ENCODE measurements at places on chromosomes 3 and 15. TPM values are rescaled to one million over a fixed set of nuclear protein-coding genes. Genes with fewer than 3 reads are reported as not detected.

The LINGO1 gene
- 0.42 TPM for total RNA-seq

The PLA2G4E gene
- total RNA-seq, result not detected

The ERC2 gene
- 0.98 TPM for total RNA-seq

The SECISBP2L gene
- total RNA-seq, result 178 TPM

The BTLA gene
- not detected for total RNA-seq

The PROS1 gene
- total RNA-seq, result 329 TPM

The CLASP2 gene
- 100 TPM for total RNA-seq

The GPR15 gene
- total RNA-seq, result not detected

- no peaks in the 10 kb centered on the region for H3K4me1 ChIP-seq
- no peaks in the 10 kb centered on the region for H3K36me3 ChIP-seq
- H3K27me3 ChIP-seq, result no peaks in the 10 kb centered on the region
- no peak for DNase-seq
- H3K27ac ChIP-seq, result no peak overlapping the region
- no peak overlapping the region for H3K4me3 ChIP-seq
These were observed 300.5 kb downstream of the RAP2B start for GRCh38 chr3:153462545-153462944.

GRCh38 chr3:143429628-143430514 lies 310.3 kb downstream of the CHST2 start:
- no peaks in the 10 kb centered on the region for H3K4me1 ChIP-seq
- no peaks in the 10 kb centered on the region for H3K27me3 ChIP-seq
- H3K27ac ChIP-seq, result no peak overlapping the region
- DNase-seq, result no peak
- no peaks in the 10 kb centered on the region for H3K36me3 ChIP-seq

DNA sequence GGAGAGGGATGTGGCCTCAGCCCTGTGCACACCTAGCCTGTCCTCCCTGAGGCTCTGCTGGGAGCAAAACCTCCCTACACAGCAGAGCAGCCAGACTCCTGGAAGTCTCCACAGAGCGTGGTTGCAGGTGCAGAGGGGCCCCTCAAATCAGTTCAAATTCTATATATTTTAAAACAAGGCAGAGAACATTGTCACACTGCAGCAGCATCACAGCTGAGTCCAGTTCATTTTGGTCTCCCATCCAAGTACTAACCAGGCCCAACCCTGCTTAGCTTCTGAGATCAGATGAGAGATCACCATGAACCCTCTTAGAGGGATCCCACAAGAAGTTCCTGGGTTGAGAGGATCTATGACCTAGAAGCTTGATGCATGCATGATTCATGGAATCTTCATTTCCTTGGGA lies 331.0 kb upstream of the RGMA start:
- no peaks in the 10 kb centered on the region for H3K36me3 ChIP-seq
- H3K4me3 ChIP-seq, result no peak overlapping the region
- no peak overlapping the region for H3K27ac ChIP-seq
- H3K27me3 ChIP-seq, result no peaks in the 10 kb centered on the region

- no peaks in the 10 kb centered on the region for H3K4me1 ChIP-seq
- H3K4me3 ChIP-seq, result no peak overlapping the region
- H3K27me3 ChIP-seq, result no peaks in the 10 kb centered on the region
- no peak for DNase-seq
These were observed 171.2 kb upstream of the PFN2 start for GRCh38 chr3:150141790-150142326.

- peaks cover 62% of the 10 kb centered on the region for H3K36me3 ChIP-seq
- H3K27me3 ChIP-seq, result no peaks in the 10 kb centered on the region
- H3K4me1 ChIP-seq, result no peaks in the 10 kb centered on the region
- H3K4me3 ChIP-seq, result no peak overlapping the region
- no peak overlapping the region for H3K27ac ChIP-seq
These were observed 57.4 kb downstream of the MRPS25 start for GRCh38 chr3:15007681-15008141.

DNA sequence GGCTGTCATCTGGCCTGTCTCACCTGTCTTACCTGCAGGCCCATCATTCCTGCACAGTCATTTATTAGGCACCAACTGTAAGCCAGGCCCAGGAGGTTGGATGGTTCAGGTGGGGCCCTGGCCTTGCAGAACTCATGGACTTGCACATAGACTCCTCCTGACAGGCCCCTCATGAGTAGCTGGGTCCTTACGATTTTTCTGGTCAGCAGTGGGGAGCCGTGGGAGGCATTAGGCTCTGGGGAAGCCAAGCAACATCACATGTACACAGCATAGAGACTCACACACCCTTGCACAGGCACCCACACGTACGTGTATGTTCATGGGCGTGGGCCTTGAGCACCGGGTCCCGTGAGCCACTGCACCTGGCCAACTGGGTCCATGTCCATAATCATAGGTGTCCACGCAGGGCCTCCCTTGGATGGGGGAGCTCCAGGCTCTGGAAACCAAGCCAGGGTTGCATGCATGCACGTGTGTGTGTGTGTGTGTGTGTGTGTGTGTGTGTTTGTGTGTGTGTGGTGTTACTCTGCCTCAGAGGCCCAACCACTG lies 20.3 kb downstream of the CISH start:
- peaks cover 23% of the 10 kb centered on the region for H3K4me1 ChIP-seq
- peak overlapping the region; percentile 59 for H3K27ac ChIP-seq
- H3K36me3 ChIP-seq, result no peaks in the 10 kb centered on the region
- H3K4me3 ChIP-seq, result no peak overlapping the region
- DNase-seq, result no peak
- no peaks in the 10 kb centered on the region for H3K27me3 ChIP-seq

- no peak overlapping the region for H3K4me3 ChIP-seq
- no peaks in the 10 kb centered on the region for H3K27me3 ChIP-seq
- H3K27ac ChIP-seq, result no peak overlapping the region
- no peaks in the 10 kb centered on the region for H3K36me3 ChIP-seq
- no peak for DNase-seq
These were observed 359.7 kb upstream of the ATP10A start for GRCh38 chr15:26222781-26223180.

DNA sequence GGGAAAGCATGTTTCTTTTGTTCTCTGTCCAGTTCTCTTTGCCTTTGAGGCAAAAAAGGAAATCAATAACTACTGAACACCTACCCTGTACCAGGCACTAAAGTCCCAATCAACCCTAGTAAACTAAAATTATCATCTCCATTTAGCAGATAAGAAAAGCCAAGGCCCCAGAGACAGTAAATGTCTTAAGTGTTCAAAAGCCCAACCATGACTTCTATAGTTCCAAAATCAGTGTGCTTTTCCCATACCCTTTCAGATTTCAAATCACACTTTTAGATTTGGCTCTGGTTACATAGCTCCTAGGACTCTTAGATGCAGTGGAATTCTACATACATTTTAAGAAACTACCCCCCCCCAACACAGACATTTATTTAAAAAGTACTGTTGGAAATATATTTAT lies 63.5 kb downstream of the UACA start:
- peak overlapping the region; percentile 74 for H3K27ac ChIP-seq
- H3K27me3 ChIP-seq, result no peaks in the 10 kb centered on the region
- no peaks in the 10 kb centered on the region for H3K36me3 ChIP-seq
- H3K4me1 ChIP-seq, result peaks cover 59% of the 10 kb centered on the region

GRCh38 chr3:78277220-78277619 lies 1237.3 kb downstream of the ROBO2 start:
- DNase-seq, result no peak
- no peaks in the 10 kb centered on the region for H3K27me3 ChIP-seq
- H3K4me1 ChIP-seq, result no peaks in the 10 kb centered on the region
- no peak overlapping the region for H3K27ac ChIP-seq

DNA sequence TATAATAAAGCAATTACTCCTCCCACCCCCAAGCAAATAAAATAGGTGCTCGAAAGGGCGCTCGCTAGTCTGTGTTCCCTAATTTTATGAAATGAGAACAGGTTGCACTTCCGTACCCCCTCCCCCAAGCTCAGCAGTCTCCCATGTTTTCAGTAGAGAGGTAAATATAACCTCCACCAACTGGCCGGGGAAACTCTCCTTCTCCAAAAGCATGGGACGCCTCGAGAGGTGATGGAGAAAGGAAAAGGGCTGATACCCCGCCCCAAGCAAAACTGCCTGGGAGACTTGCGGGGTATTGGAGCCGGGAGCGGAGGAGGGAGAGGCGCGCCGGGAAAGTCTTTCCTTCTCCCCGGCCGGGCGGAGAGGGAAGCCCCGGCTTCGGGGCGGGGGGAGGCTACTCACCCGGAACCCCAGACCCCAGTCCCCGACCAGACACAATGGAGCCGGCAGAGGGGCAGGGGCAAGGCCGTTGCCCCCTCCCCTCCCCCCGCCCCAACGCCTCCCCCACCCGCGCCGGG lies 605 bp downstream of the DCUN1D1 start:
- no peaks in the 10 kb centered on the region for H3K27me3 ChIP-seq
- H3K4me1 ChIP-seq, result peaks cover 14% of the 10 kb centered on the region
- DNase-seq, result no peak

GRCh38 chr3:168249550-168250414 lies 154.1 kb upstream of the GOLIM4 start:
- no peaks in the 10 kb centered on the region for H3K36me3 ChIP-seq
- peak overlapping the region; percentile 71 for H3K4me3 ChIP-seq
- no peak overlapping the region for H3K27ac ChIP-seq
- H3K4me1 ChIP-seq, result peaks cover 14% of the 10 kb centered on the region

DNA sequence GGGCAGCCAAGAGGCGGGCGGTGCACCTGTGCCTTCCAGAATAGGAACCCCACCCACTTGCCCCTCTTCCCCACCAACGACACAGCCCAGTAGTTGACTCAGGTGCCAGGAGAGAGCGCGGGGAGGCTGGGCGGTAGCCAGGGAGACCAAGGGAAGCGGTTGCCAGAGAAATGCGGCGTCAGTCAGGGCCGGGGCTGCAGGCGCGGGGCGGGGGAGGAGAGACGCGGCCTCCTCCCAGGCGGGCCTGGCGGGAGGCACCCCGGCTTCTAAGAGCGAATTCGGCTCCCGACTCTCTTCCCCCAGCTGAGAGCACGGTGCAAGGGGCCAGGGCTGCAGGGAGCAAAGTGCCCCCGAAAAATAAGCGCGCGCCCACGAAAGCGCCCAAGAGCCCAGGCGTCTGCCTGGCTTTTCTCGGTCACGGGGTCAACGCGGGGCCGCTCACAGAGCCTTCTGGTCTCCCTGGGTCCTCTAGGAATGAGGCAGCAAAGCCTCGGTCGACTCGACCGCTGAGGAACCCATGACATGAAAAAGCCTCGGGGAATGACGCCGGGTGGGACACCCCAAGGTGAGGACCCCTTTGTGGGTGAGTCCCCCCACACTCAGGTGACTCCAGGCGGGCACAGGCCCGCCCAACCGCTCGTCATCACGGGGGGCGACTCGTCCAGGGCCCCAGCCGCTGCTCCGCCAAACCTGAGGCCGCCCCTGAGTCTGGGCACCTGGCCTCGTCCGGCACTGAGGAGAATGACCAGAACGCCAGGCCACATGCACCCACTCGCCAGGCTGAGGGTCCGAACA lies 716 bp downstream of the CPEB1 start:
- no peak for DNase-seq
- peaks cover 41% of the 10 kb centered on the region for H3K4me1 ChIP-seq
- H3K4me3 ChIP-seq, result peak overlapping the region; percentile 66
- H3K27me3 ChIP-seq, result no peaks in the 10 kb centered on the region

DNA sequence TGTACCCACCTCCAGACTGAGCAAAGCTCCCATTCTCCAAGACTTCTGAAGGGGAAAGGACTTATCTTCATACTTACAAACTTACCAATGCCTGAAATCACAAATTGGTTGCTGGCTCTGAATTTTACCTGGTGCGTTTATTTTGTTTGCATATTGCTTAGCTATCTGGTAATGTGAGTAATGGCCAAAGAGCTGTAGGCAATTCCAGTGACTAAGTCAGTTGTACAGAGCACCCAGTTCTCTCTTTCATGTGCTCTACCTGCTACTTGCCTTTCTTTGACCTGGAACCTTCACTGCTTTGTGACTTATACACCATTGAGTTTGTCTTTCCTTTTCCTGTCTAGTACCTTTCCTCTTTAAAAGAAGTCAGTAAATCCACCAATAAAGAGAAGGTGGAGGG lies 755.9 kb upstream of the LMCD1 start:
- H3K4me3 ChIP-seq, result no peak overlapping the region
- no peak overlapping the region for H3K27ac ChIP-seq
- H3K36me3 ChIP-seq, result no peaks in the 10 kb centered on the region
- no peaks in the 10 kb centered on the region for H3K4me1 ChIP-seq
- DNase-seq, result no peak

DNA sequence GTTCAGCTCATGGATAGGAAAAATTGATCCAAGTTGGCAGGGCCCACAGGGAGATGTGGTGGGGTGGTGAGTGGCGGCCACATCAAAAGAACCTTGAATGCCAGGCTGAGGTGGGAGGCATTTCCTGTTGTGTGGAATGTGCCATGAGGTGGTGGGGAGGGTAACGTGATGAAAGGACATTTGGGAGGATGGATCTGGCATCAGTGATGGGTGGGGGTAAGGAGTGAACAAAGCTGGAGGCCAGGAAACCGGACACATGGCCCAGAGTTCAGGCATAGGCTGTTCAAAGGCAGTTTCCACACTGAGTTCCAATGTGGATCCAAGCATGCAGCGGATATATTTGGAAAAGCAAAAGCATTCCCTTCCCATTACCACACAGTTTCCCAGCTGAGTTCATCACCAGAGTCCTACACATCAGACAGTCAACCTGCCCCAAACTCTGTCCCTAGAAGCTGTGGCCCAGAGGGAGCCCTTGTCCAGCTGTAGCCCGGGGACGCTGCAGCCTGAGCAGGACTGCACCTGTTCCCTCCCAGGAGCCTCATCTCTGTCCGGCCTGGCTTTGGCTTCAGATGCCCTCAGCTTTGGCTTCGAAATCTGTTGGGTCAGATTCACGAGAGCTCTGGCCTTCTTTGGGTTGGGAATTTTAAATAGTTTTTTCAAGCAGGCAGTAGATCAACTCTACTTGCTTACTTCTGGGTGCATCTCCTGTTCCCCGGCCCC lies 37.8 kb upstream of the GOLGA6B start:
- H3K27me3 ChIP-seq, result no peaks in the 10 kb centered on the region
- DNase-seq, result no peak
- H3K27ac ChIP-seq, result no peak overlapping the region
- H3K4me1 ChIP-seq, result no peaks in the 10 kb centered on the region
- no peaks in the 10 kb centered on the region for H3K36me3 ChIP-seq

- H3K4me1 ChIP-seq, result no peaks in the 10 kb centered on the region
- no peak for DNase-seq
- H3K27me3 ChIP-seq, result no peaks in the 10 kb centered on the region
These were observed 70.0 kb downstream of the PGPEP1L start for GRCh38 chr15:98937413-98938104.
